Skeletal muscle tissue (tissue), 5 donors: ENCODE measurements at places on chromosomes 16 and 17. TPM values are rescaled to one million over a fixed set of nuclear protein-coding genes. Genes with fewer than 3 reads are reported as not detected.

CBLN1 gene
- not detected for total RNA-seq

CDH3 gene
- not detected for total RNA-seq

ARHGAP27 gene
- total RNA-seq: 4.7 TPM

MAPK7 gene
- 7.8 TPM for total RNA-seq

CCDC78 gene
- not detected for total RNA-seq

HS3ST3A1 gene
- 2.1 TPM for total RNA-seq

RRAD gene
- total RNA-seq: 19.3 TPM
